Ureter (tissue), 1 donor: ENCODE measurements at places on chromosomes 5 and 9. TPM values are rescaled to one million over a fixed set of nuclear protein-coding genes. Genes with fewer than 3 reads are reported as not detected.

Gene PTGES
- total RNA-seq, result 67.9 TPM

Gene MVB12B
- total RNA-seq, result 37.5 TPM

DNA sequence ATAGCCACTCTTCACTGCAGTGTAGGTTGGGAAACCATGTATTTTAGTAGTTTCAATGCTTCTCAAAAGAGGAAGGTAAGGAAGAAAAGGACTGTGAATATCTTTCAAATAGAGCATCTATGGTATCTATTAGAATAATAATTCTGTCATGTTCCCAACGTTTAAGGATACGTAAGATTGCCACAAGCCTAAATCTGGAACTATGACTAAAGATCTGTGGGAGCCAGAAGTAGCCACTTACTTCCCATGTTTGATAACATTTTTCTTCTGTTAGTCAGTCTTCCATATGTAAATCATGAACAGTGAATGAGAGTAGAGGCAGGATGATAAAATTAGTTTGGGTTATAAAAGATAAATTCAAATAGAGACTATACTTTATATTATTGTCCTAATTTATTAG lies 16.3 kb upstream of the MROH2B start:
- no peak for DNase-seq

- no peak for DNase-seq
Observed at GRCh38 chr5:128228521-128228920, 145.0 kb downstream of the SLC12A2 start.

DNA sequence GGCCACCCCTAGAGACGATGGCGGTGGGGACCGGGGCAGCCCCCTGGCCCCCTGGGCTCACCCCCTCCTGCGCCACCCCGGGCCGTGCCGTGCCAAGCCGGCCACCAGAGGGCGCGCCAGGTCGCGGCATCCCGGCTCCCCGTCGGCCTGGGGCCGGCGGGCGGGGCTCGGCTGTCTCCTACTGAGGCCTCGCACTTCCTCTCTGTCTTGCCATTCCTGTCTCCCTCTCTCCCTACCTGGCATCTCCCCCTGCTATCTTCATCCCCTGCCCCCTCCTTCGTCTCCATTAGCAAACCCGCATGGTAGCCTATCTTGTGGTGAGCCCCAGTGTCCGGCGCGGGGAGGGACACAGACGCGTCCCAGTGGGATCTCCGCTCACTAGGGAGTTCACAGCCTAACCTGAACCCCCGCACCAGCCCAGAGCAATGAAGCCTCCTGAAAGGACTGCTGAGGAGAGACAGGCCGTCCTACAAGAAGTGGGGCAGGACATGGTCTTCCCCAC lies 29.8 kb upstream of the FABP6 start:
- peak; percentile 78 for DNase-seq
